Stimulated activated CD8-positive, alpha-beta memory T cell treated with anti-CD3 and anti-CD28 coated beads, Interleukin-7, amount 100 ng/mL, for 48 hours (primary cell): ENCODE measurements at places on chromosomes 6 and 20.

DNA sequence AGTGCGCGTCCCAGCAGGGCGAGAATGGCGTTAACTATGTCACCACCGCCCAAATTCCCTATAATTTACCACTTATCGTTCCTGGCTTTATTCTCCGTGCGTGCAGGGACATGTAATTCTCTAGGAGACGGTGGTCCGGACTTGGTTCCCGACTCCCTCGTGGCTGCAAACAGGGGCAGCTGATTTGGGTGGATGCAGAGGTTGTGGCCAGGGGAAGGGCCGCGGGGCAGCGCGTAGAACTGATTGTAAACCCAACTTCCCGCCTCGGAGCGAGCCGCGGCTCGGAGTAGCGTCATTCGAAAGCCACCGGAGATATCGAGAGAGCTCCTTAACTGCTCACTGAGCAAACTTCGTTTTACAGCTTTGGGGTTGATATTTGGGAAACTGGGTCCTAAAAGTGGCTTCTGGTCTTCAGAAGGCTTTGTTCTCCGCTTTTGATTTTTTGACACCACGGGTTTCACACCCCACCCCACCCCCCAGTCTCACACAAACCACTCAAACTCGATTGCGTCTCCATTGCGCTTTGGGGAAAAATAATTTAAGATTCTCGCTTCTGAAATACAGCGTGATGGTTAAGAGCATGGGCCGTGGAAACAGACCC lies 17.5 kb upstream of the ZSCAN9 start:
- DNase-seq = no peak

GRCh38 chr6:79818471-79818870 lies 128.9 kb downstream of the ELOVL4 start:
- DNase-seq = no peak

GRCh38 chr6:41626917-41627316 lies 11.4 kb upstream of the MDFI start:
- no peak for DNase-seq

GRCh38 chr20:57676589-57677583 lies 32.9 kb downstream of the PMEPA1 start:
- no peak for DNase-seq

DNA sequence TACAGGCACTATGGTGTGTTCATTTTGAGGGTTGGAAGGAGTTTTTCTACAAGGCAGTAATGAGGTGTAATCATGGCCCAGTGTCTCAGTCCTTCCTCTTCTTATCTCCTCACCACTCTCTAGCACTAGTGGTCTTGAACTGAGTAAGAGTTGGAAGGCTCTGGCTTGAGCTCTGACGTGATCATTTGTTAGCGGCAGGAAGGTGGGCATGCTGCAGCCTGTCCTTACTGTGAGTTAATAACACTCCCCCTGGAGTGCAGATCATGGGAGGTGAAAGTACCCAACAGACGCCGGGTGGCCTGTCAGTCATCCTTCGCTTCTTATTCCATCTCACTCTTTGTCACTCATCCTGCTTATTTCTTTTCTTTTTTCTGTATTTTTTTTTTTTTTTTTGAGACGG lies 356.9 kb downstream of the CDKAL1 start:
- no peak for DNase-seq

GRCh38 chr6:111710911-111711310 lies 105.2 kb upstream of the TRAF3IP2 start:
- no peak for DNase-seq

DNA sequence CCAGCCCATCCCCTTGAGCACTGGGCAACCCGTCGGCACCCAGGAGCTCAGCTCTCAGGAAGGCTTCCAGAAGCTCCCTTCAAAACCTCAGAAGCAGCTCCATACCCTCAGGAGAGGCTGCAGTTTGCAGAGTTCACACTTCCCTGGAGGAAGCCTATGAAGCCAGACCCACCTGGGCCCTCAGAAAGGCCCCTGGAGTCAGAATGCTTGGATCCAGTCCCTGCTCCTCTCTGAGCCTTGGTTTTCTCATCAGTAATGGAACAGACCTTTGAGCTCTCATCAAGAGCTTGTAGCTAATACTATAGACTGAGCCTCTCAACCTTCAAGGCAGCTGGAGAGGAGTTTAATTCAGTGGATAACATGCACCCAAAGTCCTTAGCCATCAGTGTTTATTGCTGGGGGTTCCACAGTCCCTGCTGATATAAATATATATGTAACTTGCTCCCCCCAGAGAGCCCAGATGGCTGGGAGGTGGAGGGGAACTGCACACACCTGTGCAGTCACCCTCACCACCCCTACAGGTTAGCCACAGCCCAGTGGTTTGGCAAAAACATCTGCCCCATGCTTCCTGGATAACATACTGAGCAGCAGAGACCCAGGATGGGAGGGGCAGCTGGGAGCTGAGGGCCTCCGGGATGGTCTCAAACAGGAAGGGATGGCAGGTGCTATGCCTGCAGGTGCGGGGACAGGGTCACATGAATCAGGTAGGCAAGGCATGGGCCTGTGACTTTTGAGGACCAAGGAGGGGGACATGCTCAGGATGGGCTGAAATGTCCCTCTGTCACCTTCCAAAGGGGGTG lies 120.1 kb downstream of the SNX5 start:
- no peak for DNase-seq

GRCh38 chr20:43318755-43319297 lies 129.1 kb upstream of the PTPRT start:
- no peak for DNase-seq

- DNase-seq = no peak
These were observed 268.2 kb upstream of the PRDM1 start for GRCh38 chr6:105817961-105818360.

GRCh38 chr6:28407401-28407800 lies 7.9 kb upstream of the ZSCAN12 start:
- DNase-seq = no peak

DNA sequence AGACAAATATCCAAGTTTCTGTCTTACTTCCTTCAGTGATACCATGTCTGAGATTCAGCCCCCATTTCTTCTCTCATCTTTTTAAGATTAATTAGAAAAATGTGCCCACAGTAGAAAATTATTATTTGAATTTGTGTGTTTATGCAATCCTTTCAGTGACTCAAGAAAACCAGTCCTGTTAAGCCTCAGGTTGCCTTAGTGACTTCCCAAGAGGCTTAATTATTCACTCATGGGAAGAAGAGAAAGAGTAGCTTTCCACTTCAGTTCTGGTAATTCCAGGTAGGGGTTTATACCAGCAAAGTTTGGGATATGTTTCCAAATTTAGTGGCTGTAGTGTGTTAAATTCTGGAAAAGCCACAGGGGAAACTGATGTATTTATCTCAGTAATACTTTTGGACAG lies 149.1 kb downstream of the RIMS1 start:
- no peak for DNase-seq

DNA sequence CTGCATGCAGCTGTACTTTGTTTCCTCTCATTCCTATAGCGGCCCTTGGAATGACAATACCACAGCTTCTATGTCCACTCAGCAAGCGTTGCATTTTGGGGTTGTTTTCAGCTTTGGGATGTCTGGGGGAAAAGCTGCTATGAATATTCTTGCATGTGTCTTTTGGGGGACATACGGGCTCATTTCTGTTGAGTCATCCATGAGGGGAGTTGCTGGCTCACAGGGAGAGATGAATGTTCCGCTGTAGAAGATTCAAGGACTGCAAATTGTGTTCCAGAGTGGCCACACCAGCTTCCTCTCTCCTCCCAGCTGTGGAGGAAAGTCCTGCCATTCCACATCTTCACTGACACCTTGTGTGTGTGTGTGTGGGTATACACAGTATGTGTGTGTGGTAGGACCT lies 43.3 kb downstream of the TGM2 start:
- DNase-seq = no peak

DNA sequence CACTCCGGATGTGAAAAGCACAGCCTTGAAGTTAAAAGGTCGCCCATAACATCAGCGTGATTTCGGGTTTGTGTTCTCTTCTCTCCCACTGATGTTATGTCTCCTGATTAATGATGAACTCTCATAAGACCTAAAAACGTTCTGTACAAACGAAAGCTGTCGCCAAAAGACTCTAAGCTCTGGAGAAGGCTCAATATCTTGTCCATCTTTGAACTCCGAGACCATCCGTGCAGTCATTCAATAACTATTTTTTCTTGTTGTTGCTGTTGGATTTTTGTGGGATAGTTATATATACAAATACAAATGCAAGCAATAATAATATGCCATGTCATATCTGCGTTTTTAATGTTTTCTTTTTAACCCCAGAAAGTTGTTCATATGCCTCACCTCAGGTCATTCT lies 291.8 kb upstream of the MARCKS start:
- no peak for DNase-seq

DNA sequence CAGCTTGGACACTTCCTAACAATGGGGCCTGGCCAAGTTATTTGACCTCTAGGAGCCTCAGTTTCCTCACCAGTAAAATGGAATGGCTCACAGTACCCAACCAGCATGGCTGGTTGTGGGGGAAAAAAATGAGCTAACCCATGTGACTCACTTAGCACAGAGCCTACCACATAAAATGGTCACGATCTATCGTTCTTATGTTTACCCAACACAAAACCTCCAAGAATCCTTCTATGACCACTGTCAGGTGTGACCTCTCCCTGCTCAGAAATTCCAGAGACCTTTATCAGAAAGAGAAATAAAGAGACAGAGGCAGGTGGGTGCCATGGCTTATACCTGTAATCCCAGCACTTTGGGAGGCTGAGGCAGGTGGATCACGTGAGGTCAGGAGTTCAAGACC lies 39.4 kb downstream of the BPIFB1 start:
- no peak for DNase-seq

DNA sequence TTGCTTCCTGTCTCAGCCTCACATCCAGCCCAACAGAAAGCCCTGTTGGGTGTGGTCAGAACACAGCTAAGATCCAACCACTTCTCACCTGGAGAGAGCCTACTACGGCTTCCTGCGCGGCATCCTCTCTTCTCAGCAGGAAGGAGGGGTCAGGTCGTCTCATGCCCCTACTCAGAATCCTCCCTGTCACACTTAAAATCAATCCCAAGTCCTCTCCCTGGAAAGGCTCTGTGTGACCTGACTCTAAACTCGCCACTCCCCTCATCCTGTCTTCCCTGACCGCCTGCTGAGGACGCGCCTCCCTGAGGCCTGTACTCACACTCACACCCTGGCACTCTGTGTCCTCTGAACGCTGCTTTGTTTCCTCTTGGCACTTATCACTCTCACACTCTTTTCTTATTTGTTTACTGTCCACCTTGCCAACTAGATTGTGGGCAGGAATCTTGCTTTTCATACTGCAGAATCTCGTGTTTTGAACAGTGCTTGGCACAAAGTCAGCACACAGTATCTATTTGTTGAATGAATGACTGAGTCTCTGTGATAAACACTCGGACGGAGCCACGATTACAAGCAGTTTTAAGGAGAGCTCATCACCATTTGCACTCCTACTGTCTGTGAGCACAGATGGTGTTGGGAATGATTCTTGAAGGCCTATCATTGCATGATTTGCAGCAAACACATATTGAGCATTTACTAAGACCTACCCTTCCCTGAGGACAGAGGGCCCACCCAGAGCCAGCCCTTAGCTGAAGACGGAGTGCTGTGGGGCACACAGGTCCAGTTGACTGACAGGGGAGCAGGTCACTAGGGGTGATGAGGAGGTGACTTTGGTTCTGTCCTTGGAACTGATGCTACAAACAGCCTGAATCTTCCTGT lies 18.7 kb downstream of the RAB5IF start:
- no peak for DNase-seq

DNA sequence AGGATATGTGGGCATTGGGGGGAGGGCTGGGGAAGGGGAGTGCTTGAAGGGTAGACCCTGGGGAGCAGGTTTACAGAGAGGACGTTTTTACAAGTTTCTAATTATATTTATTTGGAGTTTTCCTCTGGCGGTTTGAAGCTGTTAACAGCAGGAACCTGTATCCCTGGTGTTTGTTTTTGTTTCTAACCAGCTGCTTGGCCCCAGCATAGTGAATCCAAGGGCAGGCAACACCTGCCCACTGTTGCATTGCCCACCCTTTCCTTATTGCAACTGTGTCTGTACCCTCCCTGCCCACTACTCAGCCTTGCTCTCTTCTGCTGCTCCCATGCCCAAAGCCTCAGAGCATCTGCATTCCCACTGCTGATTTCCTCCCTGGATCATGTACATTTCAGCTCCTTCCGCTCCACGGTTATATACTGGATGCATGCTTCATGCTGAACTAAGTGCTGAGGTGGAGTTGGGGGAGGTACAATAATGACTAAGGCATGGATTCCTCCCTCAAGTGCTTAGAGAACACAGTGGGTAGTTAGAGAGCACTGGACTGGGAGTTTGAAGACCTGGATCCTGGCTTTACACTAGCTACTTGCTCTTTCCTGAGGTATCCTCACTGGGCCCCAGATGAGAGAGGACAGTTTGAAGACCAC lies 6.0 kb downstream of the SCUBE3 start:
- DNase-seq = no peak

DNA sequence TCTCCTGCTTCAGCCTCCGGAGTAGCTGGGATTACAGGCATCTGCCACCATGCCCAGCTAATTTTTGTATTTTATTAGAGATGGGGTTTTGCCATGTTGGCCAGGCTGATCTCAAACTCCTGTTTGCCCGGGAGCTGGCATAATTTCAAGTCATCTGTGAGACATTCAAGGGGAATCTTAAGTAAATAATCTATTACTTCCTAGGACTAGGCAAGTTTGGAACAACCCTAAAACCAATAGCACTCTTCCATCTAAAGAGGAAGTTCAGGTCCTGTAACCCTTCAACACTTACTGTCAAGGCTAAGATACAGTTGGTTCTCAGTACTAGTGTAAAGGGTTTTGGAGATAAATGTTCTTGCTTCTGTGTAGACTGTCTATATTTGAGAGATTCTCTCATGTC lies 267.8 kb upstream of the IRAK1BP1 start:
- DNase-seq = no peak

DNA sequence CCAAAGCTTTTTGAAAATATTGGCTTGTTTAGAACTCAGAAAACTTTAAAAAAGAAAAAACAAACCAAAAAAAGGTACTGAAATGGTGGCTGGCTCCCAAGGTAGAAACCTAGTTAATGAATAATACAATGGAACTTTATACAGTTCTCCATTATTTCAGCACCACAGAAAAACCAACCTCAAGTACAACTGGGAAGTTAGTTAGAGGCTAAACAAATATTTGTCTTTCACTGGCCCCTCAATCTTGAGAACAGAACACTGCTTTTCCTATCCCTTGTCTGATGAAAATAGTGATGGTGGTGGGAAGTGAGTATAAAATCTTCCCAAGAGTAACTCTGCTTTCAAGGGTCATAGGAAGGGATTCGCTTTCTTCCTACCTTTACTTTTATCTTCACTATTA lies 126.5 kb downstream of the REV3L start:
- DNase-seq = no peak

DNA sequence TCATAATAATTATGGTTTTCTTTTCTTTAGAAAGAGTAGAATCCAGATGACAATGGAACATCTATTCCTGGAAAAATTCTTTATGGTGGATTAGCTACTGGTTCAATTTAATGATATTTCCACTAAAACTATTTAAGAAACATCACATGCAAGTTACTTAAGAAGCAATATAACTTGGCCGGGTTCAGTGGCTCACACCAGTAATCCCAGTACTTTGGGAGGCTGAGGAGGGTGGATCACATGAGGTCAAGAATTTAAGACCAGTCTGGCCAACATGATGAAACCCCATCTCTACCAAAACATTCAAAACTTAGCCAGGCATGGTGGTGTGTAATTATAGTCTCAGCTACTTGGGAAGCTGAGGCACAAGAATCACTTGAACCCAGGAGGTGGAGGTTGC lies 65.9 kb upstream of the SMLR1 start:
- no peak for DNase-seq

GRCh38 chr6:148367411-148368024 lies 24.9 kb downstream of the SASH1 start:
- no peak for DNase-seq

GRCh38 chr6:14642842-14643241 lies 525.3 kb downstream of the CD83 start:
- DNase-seq = no peak

GRCh38 chr6:149026530-149026942 lies 279.7 kb downstream of the UST start:
- no peak for DNase-seq

GRCh38 chr20:8678098-8678776 lies 390.6 kb upstream of the PLCB4 start:
- DNase-seq = no peak
